ENCODE measurements at places on chromosomes 5 and 9.

DNA sequence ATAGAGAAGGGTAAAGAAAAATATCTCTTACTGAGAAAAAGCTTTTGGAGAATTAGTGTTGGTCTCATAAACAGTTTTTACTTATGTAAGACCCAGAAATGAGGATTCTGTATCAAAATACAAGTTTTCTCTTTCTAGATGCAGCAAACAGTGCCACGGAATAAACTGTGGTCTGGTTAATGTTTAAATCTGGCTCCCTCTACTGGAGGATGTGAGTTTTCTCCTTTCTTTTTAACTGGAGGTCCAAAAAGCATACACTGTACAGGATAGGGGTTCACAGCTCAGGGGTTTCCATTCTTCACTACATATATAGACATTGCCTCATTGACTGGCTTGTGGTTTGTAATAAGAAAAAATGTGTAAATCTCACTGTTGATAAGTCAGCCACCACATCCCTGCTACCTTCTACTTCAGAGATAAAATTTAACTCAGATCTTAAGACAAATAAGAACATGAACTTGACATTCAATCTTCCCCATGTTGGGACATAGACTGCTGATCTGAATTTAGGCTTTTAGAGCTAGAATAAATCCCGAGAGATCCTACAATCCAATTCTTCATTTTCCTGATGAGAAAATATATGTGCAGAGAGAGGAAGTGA lies 98.9 kb downstream of the CFAP95 start:
- DNase-seq: peak; percentile 49

GRCh38 chr5:54774281-54775170 lies 210.9 kb downstream of the ESM1 start:
- DNase-seq: peak; percentile 20

- DNase-seq: no peak
Measured at GRCh38 chr9:137316012-137316981, 14.2 kb upstream of the NRARP start.

- no peak for DNase-seq
Measured at GRCh38 chr9:112179816-112180215, 4.7 kb upstream of the SUSD1 start.

GRCh38 chr9:137373611-137373980 lies 49.4 kb downstream of the EXD3 start:
- no peak for DNase-seq

GRCh38 chr5:77957931-77958521 lies 181.9 kb upstream of the TBCA start:
- DNase-seq: no peak

- DNase-seq: peak; percentile 55
Measured at GRCh38 chr5:140632366-140633020, 482 bp downstream of the CD14 start.

Data from CD4-positive, alpha-beta T cell treated with Interleukin-4 for 1 hour (primary cell).